Pancreas (tissue), 10 donors: ENCODE measurements at places on chromosomes 3 and 15. TPM values are rescaled to one million over a fixed set of nuclear protein-coding genes. Genes with fewer than 3 reads are reported as not detected.

The SOX2 gene
- 0.35 TPM for total RNA-seq

DNA sequence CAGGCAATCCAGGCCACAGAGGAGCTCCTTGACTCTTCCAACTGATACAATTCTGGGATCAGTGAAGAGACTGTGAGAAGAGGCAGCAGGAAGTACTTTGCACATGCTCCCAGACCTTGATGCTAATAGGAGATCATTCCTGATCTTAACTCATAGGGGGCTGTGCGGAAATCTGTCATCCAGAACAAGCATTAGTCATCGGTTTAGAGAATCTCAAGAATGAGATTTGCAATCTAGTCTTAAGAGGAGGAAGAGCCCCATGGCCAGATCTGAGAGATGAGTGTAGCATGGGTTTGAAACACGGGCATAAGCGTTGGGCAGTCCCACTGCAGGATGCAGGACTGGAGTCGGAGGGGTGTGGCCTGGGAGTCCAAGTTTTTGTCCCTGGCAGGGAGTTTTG is 1081.1 kb downstream of the NAALADL2 start:
- no peaks in the 10 kb centered on the region for H3K27me3 ChIP-seq
- H3K4me3 ChIP-seq, result no peak overlapping the region
- no peaks in the 10 kb centered on the region for H3K4me1 ChIP-seq
- no peak for DNase-seq

- no peaks in the 10 kb centered on the region for H3K27me3 ChIP-seq
- H3K27ac ChIP-seq, result no peak overlapping the region
- no peak for DNase-seq
- H3K36me3 ChIP-seq, result no peaks in the 10 kb centered on the region
- H3K4me1 ChIP-seq, result peaks cover 9% of the 10 kb centered on the region
Measured at GRCh38 chr3:169454823-169455222, 208.7 kb downstream of the MECOM start.

The GOLGA8T gene
- total RNA-seq, result 0.86 TPM

DNA sequence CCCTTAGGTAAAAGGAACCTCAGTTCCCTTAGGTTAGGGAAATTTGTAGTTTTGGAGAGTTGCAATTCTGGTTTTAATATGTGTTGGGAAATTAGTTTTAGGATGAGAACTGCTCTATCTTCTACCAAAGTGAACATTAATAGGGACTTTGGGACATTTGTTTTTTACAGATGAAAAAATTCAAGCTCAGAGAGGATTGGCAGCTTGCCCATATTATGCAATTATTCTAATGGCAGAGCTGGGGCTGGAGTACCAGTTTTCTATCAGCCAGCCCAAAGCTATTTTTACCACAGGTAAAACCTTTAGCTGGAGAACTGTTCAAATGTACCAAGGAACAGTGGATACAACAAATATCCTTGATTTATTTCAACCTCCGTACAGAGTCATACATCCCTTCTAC is 127.0 kb downstream of the CPNE4 start:
- no peaks in the 10 kb centered on the region for H3K36me3 ChIP-seq
- no peak overlapping the region for H3K27ac ChIP-seq
- H3K4me3 ChIP-seq, result no peak overlapping the region
- H3K4me1 ChIP-seq, result no peaks in the 10 kb centered on the region
- no peaks in the 10 kb centered on the region for H3K27me3 ChIP-seq

- no peak overlapping the region for H3K27ac ChIP-seq
- H3K27me3 ChIP-seq, result no peaks in the 10 kb centered on the region
- no peaks in the 10 kb centered on the region for H3K4me1 ChIP-seq
- no peaks in the 10 kb centered on the region for H3K36me3 ChIP-seq
- DNase-seq, result no peak
Measured at GRCh38 chr3:161939918-161940620, 443.5 kb downstream of the OTOL1 start.

- H3K36me3 ChIP-seq, result no peaks in the 10 kb centered on the region
- no peak overlapping the region for H3K27ac ChIP-seq
- no peaks in the 10 kb centered on the region for H3K27me3 ChIP-seq
- no peaks in the 10 kb centered on the region for H3K4me1 ChIP-seq
- no peak for DNase-seq
- no peak overlapping the region for H3K4me3 ChIP-seq
Measured at GRCh38 chr3:30408105-30408557, 198.3 kb upstream of the TGFBR2 start.

GRCh38 chr15:50854601-50855490 is 53.6 kb upstream of the AP4E1 start:
- no peaks in the 10 kb centered on the region for H3K4me1 ChIP-seq
- no peaks in the 10 kb centered on the region for H3K27me3 ChIP-seq
- DNase-seq, result no peak
- H3K4me3 ChIP-seq, result no peak overlapping the region
- no peaks in the 10 kb centered on the region for H3K36me3 ChIP-seq

- no peaks in the 10 kb centered on the region for H3K36me3 ChIP-seq
- no peaks in the 10 kb centered on the region for H3K27me3 ChIP-seq
- H3K4me3 ChIP-seq, result no peak overlapping the region
- no peaks in the 10 kb centered on the region for H3K4me1 ChIP-seq
Measured at GRCh38 chr3:13874891-13875290, 5.0 kb downstream of the WNT7A start.

DNA sequence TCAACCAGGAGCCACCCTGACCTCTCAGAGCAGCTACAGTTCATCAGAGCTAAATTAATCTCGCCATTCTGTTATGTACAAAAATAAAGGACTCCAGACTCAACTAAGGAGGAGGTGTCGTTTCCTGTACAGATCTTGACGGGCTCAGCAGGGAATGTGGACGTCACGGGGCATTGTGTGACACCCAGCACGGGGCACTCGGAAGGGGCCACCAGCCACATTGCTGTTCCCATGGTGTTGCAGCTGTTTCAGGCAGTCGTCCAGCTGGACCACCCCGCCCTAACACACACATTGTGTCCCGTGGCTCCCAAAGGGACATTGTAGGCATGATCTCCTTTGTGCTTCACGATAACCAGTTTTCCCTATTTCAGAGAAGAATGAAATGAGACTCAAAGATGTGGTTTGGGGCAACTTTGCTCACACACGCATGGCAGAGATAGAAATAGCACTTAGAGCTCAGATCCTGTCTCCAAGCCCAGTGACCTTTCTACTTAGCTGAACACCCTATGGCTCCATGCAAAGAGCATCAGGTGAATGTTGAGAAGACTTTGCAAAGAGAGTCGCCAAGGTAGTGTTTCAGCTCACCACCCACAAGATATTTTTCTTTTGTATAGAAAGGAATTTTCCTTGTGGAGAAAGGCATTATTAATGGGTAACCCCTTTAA is 5.5 kb downstream of the SSUH2 start:
- no peak overlapping the region for H3K4me3 ChIP-seq
- DNase-seq, result no peak

- peaks cover 5% of the 10 kb centered on the region for H3K4me1 ChIP-seq
- no peak overlapping the region for H3K27ac ChIP-seq
- peaks cover 9% of the 10 kb centered on the region for H3K27me3 ChIP-seq
- DNase-seq, result no peak
- H3K36me3 ChIP-seq, result no peaks in the 10 kb centered on the region
Measured at GRCh38 chr15:88610701-88611231, 10.4 kb upstream of the AEN start.

- H3K4me1 ChIP-seq, result peaks cover 11% of the 10 kb centered on the region
- DNase-seq, result no peak
- H3K27ac ChIP-seq, result no peak overlapping the region
- no peaks in the 10 kb centered on the region for H3K27me3 ChIP-seq
- no peaks in the 10 kb centered on the region for H3K36me3 ChIP-seq
Measured at GRCh38 chr3:42486814-42487565, 15.5 kb upstream of the VIPR1 start.

DNA sequence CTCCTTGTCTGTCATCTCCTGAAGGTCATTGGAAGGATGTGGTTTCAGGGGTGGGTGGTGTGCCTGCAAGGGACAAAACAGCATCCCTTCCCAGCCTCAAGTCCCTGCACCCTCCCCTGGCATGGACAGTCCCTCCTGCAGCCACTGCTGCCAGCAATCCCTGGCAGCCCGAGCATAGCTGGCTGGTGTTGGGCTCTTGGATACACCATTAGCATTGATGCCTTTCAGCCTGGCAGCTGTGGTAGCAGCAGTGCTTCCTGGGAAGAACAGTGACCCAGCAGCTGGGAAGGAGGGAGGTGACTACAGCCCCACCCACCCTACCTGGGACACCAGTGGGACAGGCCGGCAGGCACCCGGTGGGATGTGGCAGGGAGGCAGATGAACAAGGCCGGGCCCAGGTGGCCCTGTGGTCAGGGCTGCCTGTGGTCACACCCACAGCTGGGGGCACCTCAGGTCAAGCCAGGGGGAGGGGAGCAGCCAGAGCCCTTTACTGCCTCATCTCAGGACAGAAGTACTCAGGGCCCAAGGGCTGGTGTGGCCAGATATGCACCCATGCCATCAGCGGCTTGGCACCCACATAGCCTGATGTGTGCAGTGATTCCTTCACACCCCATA is 32.9 kb upstream of the TMEM115 start:
- H3K36me3 ChIP-seq, result no peaks in the 10 kb centered on the region
- no peaks in the 10 kb centered on the region for H3K27me3 ChIP-seq
- peaks cover 14% of the 10 kb centered on the region for H3K4me1 ChIP-seq

The EOMES gene
- 0.09 TPM for total RNA-seq

The CLDN1 gene
- total RNA-seq, result 24.3 TPM

DNA sequence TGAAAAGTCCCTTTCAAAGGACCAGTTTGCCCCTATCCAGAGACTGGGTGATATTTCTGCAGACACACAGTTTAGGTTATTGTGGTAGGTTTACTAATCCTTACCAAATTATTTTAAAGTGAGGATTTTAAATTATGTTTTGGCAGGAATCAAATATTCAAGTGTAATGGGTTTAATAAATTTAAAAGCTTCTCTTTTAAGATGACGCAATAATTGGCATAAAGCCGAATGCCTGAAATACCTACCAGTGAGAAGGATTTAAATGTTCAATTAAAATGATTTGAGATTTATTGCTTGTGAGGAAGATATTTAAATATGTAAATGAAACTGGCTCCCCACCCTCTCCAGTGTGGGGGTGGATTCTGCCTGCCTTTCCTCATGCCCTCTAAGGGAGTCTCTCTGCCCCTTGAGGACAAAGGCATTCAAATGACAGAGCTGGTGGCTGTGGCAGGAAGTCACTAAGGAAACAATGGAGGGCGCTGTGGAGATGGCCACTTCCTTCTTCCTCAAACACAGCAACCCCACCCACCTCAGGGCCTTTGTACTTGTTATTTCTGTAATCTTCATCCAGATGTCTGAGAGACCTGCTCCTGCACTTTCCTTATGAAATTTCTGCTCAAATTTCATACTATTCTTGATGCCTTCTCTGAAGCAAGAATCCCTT is 131.7 kb downstream of the TNIK start:
- H3K36me3 ChIP-seq, result no peaks in the 10 kb centered on the region
- H3K4me1 ChIP-seq, result peaks cover 19% of the 10 kb centered on the region
- no peak for DNase-seq
